H54 (cell line): ENCODE measurements at places on chromosomes 12 and 14.

GRCh38 chr12:80939231-80939950 lies 1.7 kb upstream of the LIN7A start:
- no peak for DNase-seq

DNA sequence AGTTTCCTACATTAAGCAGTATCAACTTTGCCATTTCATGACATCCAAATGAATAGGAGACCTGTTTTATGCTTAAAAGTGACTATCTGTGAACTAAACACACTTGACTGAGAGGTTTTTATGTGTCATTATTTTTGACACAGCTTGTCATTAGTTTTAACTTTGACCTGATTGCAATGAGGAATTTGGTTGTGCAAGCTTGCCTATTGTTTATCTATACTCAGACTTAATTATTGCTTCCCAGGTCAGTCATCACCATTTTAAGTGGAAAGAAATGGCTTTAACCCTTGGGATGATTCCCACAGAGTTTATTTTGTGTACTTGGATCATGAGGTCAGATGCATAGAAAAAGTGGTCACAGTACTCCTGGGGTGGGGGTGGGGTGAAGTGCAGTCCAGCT lies 171.0 kb upstream of the PRICKLE1 start:
- DNase-seq = no peak

GRCh38 chr12:57523706-57524614 lies 1.3 kb downstream of the MBD6 start:
- no peak for DNase-seq

DNA sequence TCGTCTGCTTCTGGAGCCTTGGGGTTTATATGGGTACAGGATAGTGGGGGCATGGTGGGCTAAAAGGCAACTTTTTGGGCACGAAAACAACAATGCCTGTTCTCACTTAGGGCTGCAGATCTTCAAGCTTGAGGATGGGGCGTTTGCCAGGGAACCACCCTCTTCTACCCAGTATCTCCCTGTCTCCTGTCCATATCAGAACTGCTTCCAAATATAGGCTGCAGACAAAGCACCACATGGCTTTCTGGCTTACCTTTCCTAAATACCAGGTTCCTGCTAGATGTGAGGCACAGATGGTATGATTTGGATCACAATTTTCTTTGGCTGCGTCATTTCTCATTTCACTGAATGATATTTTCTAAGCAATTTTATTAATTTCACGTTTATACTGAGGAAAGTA lies 70.4 kb downstream of the CMAS start:
- no peak for DNase-seq

GRCh38 chr12:80761838-80762237 lies 45.1 kb downstream of the MYF5 start:
- no peak for DNase-seq

DNA sequence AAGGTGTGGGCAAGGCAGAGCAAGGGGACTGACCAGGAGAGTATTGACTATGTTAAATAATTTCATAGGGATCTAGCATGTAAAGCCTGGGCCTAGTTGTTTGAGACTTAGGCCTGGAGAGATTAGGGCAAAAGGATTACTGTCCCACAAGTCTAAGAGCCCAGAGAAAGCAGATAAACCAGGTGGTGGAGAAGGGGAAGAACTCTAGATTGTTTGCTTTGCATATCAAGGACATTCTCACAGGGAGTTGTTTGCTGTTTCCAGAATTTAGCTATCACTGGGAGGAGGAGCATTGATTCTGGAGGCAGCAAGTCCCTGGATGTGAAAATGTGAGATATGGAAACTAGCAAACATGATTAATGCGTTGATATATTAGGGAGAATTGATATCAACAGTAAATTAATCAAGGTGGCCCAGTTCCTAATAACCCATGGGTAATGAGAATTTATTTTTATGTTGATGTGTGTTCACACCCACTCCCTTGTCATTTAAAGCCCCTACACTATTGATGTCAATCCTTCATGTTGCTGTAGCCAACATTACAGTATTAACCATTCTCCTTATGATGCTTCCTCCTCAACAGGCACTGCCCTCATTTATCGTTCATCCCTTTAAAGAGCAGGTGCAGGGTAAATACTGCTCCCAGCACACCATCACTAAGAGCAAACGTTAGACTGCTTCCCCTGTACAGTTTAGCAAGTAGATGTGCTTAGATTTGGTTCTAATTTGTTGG lies 1666.7 kb upstream of the FLRT2 start:
- DNase-seq = no peak

DNA sequence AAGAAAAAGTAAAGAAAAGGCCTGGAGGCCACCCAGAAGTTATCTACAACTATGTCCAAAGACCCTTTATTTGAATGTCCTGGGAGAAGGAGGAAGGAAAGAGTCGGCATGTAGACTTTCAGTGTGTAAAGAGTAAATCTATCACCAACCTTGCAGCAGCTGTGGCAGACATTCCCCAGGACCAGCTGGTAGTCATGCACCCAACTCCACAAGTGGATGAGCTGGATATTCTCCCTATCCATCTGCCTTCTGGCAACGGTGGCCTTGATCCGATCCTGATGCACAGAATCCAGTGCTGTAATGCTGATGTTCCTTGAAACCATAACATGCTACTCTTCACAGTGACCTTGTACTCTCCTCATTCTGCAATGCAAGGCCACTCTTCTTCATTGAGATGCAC lies 27.3 kb downstream of the KRT76 start:
- no peak for DNase-seq

DNA sequence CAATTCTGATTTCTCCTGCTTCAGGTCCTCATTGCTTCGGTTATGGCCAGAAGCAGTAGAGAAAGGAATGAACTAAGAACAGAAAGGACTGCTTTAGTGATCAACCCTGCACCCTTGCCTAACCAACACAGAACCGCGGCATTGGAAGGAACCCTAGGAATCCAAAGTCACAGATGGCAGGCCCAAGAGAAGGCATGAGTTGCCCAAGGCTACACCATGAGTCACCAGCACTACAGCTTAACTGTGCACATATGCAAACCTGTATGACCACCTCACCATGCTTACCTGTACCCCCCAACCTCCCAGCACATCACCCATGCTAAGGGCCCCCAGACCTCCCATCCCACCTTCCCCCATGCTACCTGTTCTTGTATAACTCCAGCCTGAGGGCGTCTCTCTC lies 25.9 kb upstream of the BLTP3B start:
- no peak for DNase-seq

DNA sequence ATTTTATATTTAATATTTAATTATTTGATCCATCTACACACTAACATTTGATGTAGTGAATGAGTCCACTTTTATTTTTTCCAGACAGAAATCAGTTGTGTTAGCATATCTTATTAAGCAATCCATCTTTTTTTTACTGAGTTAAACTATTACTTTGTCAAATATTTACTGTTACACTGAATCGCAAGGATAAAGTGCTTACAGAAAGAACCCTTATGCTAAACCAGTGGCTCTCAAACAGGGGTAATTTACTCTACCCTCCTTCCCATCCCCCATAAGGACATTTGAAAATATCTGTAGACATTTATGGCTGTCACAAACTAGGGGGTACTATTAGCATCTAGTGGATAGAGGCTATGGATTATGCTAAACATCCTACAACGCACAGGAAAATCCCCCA lies 508.2 kb downstream of the C12orf50 start:
- no peak for DNase-seq

GRCh38 chr12:109097435-109098182 lies at the start of gene UNG:
Gene UNG, plus strand, starts transcription at chr12:109097597. Its CDS starts 83 bp downstream, at chr12:109097680.
- DNase-seq = peak; percentile 94
